ENCODE measurements at places on chromosomes 7 and 10.

DNA sequence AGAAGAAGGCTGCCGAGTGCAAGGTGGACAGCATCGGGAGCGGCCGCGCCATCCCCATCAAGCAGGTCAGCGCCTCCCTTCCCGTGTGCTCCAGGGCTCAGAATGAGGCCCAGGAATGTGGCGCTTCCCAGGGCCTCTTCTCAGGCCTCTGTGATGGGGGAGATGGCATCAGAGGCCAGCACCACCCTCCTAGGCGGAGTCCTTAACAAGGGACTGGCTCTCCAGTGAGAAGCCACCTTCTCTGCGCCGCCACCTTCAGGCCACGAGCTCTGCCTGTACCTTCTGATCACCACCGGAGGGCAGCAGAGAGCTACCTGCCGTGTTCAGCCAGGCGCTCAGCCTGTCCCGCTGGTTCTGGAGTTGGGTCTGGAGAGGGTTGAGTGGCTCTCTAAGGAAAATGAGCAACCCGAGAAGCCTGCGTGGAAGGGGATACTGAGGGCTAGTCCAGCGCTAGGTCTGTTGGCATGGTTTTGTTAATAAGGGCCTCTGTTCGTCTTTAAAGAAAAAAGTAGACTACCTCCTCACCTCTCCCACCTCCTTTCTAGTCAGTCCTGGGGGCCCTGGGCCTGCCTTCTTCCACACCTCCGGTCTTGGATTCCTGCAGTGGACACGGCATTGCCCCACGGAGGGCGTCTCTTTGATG lies 37.7 kb downstream of the AGAP3 start:
- DNase-seq: peak; percentile 81

DNA sequence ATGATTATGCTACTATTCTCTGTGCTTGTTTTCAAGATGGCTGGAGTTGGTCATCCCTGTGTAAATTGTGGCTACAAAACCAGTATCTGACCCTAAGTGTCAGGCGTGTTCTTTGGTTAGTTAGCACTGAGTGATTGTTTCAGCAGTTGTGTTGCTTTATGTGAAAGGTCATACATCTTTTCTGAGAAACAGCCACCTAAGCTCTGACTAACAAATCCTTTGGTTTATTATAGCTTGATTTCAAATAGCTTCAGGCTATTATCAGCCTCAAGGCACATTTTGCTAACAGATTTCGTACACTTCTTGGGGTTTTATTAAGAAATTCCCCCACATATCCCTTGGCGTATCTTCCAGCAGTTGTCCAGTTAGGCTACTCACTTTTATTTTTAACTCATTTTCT lies 4.8 kb upstream of the ADRB1 start:
- no peak for DNase-seq

DNA sequence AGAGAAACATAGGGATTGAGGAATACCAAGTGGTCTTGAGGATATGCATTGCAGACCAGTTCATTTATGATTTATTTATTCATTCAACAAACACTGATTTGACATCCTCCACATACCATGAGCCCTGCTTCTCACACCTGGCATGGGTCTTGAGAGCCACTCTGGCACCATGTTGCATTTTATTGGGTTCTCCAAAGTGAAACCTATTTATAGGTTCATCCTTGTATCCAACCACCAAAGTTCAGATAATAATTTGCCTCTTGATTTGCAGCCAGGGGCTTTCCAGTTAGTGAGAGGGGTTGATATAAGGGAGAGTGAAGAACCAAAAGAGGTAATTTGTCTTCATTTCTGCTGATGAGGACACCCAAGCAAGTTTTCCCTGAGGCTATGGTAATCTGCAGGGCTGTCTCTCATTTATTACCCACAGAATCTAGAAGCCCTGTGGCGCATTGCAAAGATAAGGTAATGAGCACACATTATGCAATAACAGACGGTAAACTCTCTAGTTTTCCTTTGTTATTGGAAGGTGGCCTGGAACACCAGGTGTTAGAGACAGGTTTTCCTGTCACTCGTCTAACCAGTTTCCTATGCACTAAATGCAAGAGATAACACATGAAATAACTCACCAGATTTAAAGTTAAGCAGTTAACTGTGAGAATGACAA lies 28.8 kb upstream of the ICA1 start:
- DNase-seq: no peak

- DNase-seq: no peak
These were observed 42.9 kb upstream of the PCDH15 start for GRCh38 chr10:54843932-54844331.

DNA sequence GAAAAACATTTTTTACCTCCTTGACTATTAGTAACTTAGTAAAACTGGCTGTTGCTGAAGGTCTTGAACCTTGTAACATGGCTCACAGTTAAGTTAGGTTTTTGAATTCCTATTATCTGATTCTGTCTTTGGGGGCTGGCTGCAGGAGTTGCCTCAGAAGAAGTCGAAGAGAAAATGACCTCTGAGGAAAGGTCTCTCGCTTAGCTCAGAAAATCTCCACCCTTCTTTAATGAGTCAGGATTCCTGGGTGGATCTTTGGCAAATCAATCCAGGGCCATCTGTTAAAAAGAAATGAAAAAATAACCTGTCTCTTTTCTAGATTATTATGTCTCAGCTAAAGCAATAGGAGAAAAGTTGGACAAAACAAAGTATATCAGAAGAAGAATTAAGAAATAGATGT lies 267.8 kb upstream of the SEMA3C start:
- DNase-seq: no peak

- no peak for DNase-seq
These were observed 205.7 kb downstream of the REEP3 start for GRCh38 chr10:63726867-63727266.

DNA sequence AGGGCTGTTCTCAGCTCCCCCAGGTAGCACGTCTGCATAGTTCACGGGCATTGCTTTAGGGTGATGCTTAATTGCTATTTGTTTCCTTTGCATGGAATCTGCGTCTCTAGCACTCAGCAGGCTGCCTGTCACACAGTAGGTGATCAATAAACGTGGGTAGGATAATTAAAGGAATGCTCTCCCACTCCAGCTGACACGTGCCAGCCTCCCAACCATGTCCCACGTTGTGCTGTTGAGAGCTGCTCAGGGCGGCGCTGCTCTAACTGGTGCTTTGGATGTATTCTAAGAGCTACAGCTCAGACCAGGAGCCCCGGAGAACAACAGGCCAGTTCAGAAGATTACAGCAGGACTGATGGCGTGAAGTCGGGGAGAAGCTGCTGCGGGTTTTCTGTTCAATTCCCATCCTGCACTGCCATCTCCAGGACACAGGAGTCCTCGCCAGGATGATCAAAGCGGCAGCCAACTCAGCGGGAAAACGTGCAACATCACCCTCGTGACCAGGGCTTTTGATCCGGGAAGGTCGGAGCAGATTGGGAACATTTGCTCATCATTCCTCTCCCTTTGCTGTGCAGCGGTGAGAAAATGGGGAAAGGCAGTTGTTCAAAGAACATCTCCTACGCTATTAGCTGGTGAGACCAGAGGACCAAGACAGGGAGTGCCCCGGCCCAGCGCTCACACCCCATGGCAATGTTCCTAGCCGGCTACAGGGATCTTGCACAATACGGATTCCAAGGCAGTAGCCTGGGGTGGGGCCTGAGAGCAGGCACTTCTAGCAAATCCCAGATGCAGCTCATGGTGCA lies 50.5 kb upstream of the FOXK1 start:
- no peak for DNase-seq

DNA sequence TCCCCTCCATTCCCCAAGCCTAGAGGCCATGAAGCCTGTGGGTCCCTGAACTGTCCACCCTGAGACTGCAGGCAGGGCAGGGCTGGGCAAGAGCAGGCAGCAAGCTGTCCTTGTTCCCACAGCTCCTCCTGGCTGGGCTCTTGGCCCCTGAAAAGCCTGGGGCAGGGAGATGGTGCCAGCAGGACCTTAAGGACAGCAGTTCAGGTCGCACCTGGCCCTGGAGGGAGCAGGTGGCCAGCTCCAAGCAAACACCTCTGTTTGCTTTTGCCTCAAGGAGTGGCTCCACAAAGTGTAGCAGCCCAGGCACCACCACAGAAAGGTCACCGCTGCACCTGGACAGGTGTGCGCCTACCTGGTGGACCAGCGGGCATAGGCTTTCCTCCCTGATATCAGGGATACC lies 5.2 kb downstream of the RET start:
- DNase-seq: no peak

- no peak for DNase-seq
These were observed 18.5 kb upstream of the ACBD5 start for GRCh38 chr10:27258838-27259812.

DNA sequence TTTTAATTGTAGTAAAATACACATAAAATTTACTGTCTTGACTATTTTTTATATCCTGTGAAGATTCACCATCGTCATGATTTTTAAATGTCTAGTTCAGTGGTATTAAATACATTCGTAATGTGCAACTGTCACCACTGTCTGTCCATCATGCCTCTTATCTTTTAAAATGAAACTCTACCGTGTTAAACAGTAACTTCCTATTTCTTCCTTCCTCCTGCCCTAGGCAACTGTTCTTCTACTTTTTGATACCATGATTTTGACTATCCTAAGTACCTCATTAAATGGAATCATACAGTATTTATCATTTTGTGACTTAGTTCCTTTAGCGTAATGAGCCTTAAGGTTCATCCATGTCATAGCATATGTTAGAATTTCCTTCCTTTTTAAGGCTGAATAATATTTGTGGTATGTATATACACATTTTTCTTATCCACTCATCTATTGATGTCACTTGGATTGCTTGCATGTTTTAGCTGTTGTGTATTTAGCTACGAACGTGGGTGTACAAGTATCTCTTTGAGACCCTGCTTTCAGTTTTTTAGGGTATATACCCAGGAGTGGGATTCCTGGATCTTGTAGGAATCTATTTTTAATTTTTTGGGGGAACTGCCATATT lies 13.5 kb downstream of the SLK start:
- no peak for DNase-seq

DNA sequence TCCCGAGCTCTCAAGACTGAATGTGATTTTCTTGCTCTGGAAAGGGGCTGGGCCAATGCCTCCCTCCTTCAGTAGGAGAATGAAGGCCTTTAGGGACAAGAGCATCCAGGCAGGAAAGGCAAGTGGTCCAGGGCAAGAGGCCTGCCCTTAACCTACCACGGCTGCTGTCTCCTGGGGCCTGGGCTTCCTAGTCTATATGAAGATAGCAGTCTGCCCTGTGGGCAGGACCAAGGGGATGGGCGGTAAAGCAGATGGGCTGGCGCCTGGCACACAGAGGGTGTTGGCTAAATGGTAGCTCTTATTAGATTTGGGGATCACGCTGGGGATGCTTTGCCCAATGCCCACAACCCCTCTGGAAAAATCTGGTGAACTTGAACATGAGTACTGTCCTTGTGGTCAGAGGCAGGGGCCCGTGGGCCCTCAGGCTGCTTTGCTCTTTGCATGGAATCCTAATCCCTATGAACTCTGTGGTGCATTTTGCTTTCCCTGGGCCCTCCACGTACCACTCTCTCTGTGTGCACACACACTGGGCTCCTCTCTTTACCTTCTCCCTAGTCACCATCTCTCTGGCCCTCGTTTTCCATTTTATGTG lies 20.3 kb downstream of the CHAT start:
- no peak for DNase-seq

GRCh38 chr7:41219276-41219675 lies 483.6 kb downstream of the INHBA start:
- DNase-seq: no peak

GRCh38 chr10:129629911-129630310 lies 162.9 kb downstream of the MGMT start:
- DNase-seq: no peak

DNA sequence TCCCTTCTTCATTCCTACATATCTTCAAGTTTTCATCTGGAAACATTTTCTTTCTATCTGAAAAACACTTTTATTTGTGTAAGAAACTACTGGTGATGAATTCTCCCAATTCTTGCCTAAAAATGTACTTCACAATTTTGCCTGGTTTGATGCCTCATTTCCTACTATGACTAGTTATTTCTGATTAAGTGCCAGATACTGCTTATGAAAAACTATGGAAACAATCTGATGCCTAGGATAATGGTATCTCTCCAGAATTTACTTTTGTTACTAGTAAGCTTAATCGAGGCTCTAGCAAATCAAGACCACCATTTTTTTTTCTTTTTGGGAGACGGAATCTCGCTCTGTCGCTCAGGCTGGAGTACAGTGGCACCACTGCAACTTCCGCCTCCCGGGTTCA lies 31.3 kb downstream of the CACUL1 start:
- DNase-seq: no peak

GRCh38 chr10:24463611-24464426 lies 254.9 kb downstream of the KIAA1217 start:
- DNase-seq: no peak

- DNase-seq: no peak
These were observed 195.3 kb downstream of the FAM107B start for GRCh38 chr10:14579405-14579804.

DNA sequence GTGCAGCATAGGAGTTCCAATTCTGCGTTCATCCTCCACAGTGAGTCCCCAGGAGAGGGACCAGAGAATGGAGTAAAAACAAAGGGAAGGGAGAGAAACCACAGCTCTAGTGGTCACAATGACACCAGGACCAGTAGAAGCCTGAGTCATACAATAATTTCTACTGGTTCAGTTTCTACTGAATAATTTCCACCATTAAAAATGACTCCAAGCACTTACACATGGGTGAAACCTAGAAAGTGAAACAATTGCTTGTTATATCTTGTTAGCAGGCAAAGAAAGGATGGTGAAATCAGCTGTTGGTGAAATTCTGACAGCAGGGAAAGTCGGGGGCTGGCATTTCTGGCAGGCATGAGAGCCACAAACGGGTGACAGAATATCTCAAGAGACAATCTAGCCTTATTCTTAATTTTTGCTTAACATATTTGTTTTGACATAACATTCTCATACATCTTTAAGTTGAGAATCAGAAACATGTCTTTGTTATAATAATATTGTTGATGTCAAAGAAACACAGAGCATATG lies 1065.8 kb upstream of the C7orf33 start:
- DNase-seq: no peak

GRCh38 chr10:64345856-64346255 lies 824.7 kb downstream of the REEP3 start:
- DNase-seq: no peak

GRCh38 chr10:51783941-51784340 lies 84.5 kb upstream of the CSTF2T start:
- no peak for DNase-seq

DNA sequence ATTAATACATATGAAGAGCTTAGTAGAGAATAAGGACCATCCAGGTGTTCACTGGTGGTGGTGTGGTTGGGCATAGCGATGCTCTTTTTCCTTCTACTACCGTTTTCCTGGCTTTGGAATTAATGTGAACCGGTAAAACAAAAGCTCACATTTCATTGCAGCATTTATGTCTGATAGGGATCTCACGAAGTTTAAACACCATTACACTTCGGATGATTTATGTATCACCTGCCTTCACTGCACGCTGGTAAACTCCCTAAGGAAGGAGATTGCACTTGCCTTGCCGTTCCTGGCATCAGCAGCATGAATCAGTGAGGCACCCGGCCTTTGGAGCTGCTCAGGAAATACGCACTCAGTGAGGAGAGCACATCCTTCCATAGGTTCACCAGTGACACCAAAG lies 47.5 kb downstream of the WIPF3 start:
- DNase-seq: no peak

- no peak for DNase-seq
These were observed 145.8 kb downstream of the FRMD4A start for GRCh38 chr10:14184841-14185315.

All from stimulated activated CD4-positive, alpha-beta T cell treated with anti-CD3 and anti-CD28 coated beads, Interleukin-4, amount 100 ng/mL, for 48 hours (primary cell).